Stimulated activated CD4-positive, alpha-beta T cell treated with anti-CD3 and anti-CD28 coated beads, Interleukin-4, amount 100 ng/mL, for 24 hours (primary cell): ENCODE measurements at places on chromosomes 4 and X.

DNA sequence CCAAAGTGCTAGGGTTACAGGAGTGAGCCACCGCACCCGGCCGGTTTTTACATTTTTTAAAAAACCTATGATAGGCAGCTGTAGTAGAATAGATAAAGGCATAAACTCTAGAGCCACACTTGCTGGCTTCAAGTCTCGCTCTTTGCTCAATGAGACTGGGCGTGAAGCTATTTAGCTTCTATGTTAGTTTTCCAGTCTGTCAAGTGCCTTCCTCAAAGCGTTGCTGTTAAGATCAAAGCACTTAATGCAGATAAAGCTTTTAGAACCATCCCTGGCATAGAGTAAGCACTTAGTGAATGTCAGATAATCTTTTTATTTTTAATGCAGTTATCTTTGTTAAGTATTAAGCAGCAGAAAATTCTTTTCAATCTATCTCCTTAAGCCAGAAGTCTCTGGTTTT lies 42.0 kb upstream of the BMPR1B start:
- no peak for DNase-seq

GRCh38 chr4:175762582-175762981 lies 49.5 kb downstream of the GPM6A start:
- no peak for DNase-seq

DNA sequence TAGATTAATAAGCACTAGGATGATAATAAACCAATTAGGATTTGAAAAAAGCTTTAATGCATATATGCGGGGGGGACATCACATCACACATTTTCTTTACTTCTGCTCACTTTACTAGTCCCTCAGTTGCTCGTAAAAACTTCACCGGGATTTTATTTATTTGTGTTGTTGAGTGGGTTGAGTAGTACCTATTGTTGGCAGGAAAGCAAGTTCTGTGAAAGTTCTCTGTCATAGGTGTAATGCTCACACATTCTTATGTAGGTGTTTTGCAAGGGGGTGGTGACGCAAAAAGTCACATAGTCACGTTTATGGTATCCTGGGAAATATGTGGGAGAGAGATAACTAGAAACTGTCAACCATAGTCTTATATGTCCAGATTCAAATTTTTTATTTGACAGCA lies 65.3 kb downstream of the PDLIM5 start:
- DNase-seq, result no peak

DNA sequence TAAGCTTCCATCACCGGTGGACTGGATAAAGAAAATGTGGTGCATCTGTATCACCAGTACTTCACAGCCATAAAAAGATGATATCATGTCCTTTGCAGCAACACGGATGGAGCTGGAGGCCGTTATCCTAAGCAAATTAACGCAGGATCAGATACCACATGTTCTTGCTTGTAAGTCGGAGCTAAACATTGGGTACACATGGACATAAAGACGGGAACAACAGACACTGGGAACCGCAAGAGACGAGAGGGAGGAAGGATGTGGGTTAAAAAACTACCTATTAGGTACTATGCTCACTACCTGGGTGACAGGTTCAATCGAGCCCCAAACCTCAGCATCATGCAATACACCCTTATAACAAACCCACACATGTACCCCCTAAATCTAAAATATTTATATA lies 16.3 kb upstream of the IDS start:
- DNase-seq, result no peak

DNA sequence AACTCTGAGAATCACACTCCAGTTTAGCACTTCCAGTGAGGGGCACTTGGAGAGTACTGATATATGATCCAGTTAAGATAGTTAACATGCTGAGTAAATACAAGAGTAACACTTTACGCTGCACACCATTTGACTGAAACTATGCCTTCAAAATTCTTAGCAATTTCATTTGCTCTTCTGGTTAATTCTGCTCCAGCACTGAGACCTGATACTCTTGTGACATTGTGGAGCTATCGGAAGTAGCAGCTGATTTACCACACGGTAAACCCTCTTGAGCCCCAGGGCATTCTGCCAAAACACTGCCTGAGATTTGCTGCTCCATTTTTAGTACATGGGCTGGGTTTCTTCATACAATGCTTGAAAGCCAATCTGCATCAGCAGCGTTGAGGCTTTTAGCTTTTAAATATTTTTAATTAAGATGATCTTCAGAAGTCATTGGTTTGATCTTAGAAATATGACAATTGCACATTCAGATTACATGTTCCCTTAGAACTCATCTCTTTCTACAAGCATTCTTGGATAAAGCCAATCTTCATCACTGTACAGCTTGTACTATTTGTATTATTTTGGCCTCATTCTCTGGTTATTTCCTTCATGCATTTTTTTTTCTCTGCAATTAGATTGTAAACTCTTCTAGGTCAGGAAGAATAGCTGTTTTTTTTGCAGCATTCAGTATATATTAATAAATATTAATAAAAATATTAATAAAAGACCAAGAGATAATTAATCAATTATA lies 67.8 kb upstream of the ETNPPL start:
- no peak for DNase-seq

- no peak for DNase-seq
Measured at GRCh38 chr4:147768113-147768512, 36.2 kb downstream of the ARHGAP10 start.

DNA sequence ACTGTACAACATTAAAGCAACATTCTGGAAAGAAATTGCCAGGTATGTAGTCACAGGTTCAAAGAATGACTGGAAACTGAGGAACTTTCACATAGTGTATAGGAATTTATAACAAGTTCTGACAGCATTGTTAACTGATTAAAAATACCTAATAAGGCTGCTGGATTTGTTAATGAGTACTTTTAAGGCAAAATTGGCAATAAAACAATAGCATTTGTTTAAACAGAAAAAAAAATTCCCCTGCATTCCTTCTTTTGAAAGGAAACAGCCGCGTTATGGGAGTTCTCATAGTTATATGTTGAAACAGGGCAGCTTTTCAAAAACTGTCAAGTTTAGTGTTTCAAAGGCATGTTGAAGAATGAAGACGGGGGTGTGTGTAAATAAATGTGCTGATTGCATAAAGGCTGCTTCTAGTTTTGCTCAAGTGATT lies 282.5 kb upstream of the FAT1 start:
- no peak for DNase-seq

DNA sequence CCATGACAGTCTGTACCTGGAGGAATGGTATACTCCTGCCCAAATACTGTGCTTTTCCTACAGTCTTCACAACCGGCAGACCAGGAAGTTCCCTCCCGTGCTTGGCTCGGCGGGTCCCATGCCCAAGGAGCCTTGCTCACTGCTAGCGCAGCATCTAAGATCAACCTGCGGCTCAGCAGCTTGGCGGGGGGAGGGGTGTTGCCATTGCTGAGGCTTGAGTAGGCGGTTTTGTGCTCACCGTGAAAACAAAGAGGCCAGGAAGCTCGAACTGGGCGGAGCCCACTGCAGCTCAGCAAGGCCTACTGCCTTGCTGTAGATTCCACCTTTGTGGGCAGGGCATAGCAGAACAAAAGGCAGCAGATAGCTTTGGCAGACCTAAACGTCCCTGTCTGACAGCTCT lies 152.7 kb downstream of the TEX11 start:
- DNase-seq, result peak; percentile 60
